Heart left ventricle (tissue), 16 donors: ENCODE measurements at places on chromosomes 7 and 10.
A peak's percentile ranks its signal among the peaks of the same experiment; 100 is the strongest.

- DNase-seq, result no peak
Measured at GRCh38 chr7:36296284-36296683, 93.4 kb upstream of the ANLN start.

- no peak for DNase-seq
Measured at GRCh38 chr7:132420527-132420926, 155.7 kb downstream of the PLXNA4 start.

DNA sequence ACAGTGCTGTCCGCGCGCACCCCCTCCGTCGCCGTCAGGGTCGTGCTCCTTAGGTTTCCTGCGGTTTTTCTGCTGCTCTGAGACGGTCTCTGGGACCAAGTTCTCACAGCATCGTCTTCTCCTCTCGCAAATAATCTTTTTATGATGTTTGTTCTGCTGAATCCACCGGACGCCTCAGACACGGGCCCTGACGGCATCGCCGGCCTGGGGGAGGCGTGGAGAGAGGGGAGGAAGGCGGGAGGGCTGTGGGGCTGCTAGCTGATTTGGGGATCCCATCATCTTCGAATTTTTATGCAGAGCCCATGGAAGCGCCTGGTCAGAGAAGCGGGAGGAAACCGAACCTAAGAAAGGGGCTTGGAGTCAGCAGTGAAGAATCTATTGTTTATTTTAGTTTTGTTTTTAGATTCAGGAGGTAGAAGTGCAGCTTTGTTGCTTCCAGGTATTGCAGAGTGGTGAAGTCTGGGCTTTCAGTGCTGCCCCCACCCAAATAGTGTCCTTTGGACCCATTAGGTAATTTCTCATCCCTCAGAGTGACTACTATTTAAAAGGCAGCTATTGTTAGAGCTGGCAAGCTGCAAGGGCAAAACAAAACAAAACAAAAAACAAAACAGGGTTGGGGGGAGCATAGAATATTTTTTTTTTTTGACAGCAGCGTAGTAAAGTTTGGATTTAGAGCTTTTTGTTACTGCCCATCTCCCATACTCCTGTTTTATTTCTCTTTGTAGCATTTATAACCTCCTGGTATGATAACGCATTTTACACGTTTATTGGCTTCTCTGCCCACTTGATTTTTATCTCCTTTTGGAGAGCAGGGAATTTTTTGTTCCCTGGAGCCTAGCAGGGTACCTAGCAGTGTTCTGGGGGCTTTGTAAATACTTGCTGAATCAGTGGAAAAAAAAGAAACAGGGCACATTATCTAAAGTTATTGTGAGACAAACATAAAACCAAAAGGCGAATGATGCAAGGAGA is 92.6 kb downstream of the SPAG6 start:
- peak; percentile 41 for DNase-seq

DNA sequence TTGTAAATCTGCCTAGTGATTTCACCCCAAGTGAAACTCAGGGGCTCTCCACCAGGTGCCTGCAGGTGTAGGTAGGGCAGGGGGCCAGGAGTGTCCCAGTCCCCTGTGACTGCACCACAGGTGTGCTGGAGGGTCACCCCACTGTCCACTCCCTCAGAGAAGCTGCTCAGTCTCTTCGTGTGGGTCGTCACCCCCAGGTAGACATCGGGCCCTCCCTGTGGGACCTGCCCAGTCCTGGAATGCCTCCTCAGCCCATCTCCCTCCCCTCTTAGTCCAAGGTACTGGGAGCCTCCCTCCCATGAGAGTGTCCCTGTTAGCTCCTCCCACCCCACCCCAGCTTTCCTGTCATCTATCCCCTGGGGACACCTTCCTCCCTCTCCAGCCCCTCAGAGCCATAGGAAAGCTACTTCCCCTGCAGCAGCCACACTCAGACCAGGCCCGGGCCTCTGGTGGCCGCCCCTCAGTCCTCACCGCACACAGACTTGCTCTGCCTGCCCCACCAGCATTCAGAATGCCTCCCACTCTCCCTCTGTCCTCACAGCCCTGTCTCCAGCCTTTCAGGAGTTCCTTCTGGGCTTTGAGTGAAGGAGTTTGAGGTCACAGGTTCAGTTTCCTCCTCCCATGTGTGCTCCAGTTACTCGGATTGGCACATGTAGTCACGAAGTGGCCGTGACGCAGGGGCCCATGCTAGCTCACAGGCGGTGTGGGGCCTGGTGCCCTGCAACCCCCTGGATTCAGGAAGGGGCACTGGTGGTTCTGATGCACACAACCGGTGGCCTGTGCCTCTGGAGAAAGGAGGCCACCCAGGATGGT is 5.1 kb downstream of the ALOX5 start:
- DNase-seq, result no peak

GRCh38 chr10:93590638-93591037 is 10.4 kb downstream of the RBP4 start:
- DNase-seq, result no peak

DNA sequence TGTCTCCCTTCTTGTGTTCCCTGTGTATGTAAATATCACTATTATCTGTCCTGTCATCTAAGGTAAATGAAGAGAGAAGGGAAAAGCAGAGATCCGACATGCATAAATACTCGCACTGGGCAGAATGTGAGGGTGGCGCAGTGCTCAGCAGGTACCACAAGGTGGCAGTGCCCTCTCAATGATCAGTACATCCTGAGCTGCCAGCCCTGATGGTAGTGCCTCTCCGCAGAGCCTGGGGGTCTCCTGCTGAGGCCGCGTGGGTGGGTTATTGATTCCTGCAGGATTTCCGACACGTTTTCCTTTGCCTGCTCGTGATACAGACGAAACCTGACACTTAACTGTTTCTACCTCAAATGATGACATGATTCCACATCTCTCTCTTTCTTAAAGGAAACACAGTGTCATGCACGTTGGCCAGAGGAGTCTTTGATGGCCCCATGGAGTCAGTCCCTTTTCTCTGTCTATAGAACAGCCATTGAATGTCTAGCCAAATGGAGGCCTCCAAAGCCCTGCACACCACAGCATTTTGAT is 19.8 kb downstream of the RGR start:
- peak; percentile 52 for DNase-seq

GRCh38 chr10:104351919-104352318 is 1.7 kb upstream of the CFAP58 start:
- no peak for DNase-seq

- DNase-seq, result no peak
Measured at GRCh38 chr10:119493155-119493554, 49.4 kb downstream of the RGS10 start.

DNA sequence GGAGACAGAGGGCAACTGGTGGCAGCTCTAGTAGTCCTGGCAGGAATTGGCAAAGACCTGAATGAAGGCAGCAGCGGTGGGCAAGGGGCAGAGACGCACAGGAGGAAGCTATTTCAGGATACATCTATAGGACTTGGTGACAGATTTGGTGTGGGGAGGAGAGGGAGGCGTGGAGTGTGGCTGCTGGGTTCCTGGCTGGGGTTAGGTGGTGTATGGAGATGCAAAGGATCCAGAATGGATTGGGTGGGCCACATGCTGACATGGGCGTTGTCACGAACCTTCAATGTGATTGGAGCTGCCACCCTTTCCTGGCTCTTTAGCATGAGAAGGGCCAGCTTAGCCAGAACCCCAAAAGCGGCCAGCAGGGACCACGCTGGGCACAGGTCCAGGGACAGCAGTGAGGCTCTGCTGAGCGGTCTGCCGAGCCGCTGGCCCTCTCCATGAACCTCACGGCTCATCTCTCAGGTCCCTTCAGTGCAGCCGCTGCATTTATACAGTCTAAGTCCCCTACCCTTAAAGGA is 10.2 kb upstream of the ADCY1 start:
- DNase-seq, result peak; percentile 71

- DNase-seq, result no peak
Measured at GRCh38 chr10:131698986-131699385, 201.8 kb upstream of the PPP2R2D start.

GRCh38 chr10:33093362-33093761 is 135.3 kb upstream of the ITGB1 start:
- no peak for DNase-seq
